Activated naive CD8-positive, alpha-beta T cell treated with anti-CD3 and anti-CD28 coated beads for 36 hours (primary cell): ENCODE measurements at places on chromosomes 12 and 14.

DNA sequence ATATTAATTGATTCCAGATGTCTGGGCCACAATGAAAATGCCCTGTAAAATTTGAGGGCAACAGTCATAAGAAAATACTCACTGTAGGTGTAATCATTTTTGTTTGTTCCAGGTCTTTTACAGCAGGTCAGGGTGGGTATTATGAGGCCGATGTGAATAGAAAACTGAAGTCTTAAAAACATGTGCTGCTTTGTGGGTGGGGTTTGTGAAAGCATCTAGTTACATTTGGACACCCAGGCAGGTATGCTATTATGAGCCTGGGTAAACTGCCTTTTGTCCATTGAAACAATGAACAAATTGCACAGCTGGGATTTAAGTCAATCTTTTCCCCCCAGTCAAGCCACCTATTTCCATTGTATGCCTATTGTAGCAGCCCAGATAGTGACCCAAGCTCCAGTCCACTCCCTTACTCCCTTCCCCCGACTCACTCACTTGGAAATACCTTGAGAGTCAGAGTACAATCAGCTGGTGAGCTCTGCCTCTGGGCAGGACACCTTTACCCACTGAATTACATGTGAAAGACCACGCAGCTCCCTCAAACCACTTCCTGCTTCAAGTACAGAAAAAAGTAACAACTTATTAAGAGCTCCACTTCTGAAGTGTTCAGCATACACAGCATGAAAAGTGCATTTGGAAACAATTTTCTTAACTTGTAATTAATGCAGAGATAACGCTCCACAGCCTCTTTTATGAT is 1.8 kb downstream of the IGF1 start:
- DNase-seq = peak; percentile 57

GRCh38 chr14:41016213-41016612 is 590.5 kb upstream of the LRFN5 start:
- DNase-seq = no peak

DNA sequence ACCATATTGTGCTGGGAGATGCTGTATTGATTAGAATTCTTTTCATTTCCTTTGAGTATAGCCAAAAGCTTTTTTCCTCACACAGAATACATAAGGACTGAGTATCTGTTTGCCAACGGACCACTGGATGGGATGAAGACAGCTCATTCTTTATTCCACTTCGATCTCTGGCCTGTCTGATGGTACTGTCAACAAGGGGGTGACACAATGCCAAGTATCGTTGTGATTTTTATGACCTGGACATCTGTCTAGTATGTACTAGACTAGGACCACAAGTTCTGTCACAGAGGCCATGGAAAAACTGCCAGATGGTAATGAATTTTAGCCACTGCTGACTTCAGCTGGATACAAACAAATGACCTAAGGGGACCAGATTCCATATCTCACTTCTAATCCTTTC is 502.7 kb downstream of the SOX5 start:
- DNase-seq = no peak

- no peak for DNase-seq
These were observed 176.3 kb upstream of the ARID2 start for GRCh38 chr12:45553204-45553603.

GRCh38 chr12:111247083-111247783 is 121.7 kb downstream of the PHETA1 start:
- no peak for DNase-seq

- peak; percentile 41 for DNase-seq
These were observed 82.9 kb downstream of the NCOR2 start for GRCh38 chr12:124484526-124484953.

- no peak for DNase-seq
These were observed 3.8 kb downstream of the DCN start for GRCh38 chr12:91178781-91179180.

GRCh38 chr12:49985981-49986380 is 13.2 kb downstream of the AQP6 start:
- no peak for DNase-seq

DNA sequence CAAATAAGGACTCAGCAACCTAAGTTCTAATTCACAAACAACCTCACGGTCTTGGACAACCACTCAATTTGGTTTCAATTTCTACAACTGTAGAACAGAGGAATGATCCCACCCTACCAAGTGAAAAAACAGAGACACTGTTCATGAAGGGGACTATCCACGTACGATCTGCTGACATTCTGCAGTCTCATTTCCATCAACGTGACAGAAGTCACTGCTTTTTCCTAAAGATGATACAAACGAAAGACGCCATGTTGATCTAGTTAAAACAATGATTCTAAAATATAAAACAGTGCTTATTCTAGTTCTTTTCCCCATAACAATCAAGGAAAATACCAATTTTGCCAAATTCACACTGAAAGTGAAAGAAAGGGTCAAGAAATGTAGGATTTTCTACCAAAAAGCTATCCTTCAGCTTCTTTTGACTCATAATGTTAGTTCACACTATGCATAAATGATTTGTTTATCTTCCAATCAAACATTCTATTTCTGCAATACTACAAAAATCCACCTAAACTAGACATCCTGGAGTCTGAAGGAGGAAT is 38.1 kb downstream of the CORO1C start:
- no peak for DNase-seq

DNA sequence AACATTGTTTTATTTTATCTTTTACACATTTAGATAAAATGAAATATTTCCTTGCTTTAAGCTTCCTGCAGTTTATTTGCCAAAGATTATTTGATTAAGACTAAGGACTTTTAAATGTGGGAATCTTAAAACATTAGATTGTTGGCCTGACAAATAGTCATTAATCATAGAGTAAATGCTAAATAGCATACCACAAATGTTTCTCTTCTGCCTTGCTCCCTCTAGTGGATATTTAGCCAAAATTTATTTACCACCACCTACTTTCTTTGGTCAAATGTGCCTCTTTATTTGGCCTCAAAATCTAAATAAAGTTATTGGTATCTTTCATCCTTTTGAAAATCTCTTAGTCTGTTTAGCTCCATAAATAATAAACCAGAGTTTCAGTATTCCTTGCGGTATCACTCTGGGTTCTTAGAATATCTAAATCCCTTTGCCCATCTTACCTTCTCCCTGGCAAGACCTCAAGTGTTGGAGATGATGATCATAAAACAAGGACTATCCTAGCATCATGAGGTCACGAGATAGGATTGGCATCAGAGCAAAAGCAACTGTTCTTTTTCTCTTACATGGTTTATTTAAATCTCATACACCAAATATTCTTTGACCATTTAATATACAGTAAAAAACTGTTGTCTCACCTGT is 150.6 kb upstream of the AEBP2 start:
- DNase-seq = no peak
